ENCODE measurements at places on chromosomes 2 and 18. TPM values are rescaled to one million over a fixed set of nuclear protein-coding genes. Genes with fewer than 3 reads are reported as not detected.

The SPC25 gene
- 4.1 TPM for polyA plus RNA-seq

The CHAC2 gene
- polyA plus RNA-seq: 4.1 TPM

The CNNM4 gene
- 3.2 TPM for polyA plus RNA-seq

The CDCA7 gene
- 20.0 TPM for polyA plus RNA-seq

The NYAP2 gene
- 0.09 TPM for polyA plus RNA-seq

The LINC00305 gene
- not detected for polyA plus RNA-seq

The TXNL1 gene
- polyA plus RNA-seq: 59.5 TPM

The REG3G gene
- not detected for polyA plus RNA-seq

The UGT1A10 gene
- polyA plus RNA-seq: 9.1 TPM

The RAD51AP2 gene
- 0.28 TPM for polyA plus RNA-seq

The HOXD12 gene
- not detected for polyA plus RNA-seq

The C2orf72 gene
- 0.47 TPM for polyA plus RNA-seq

The SCN7A gene
- polyA plus RNA-seq: 1.2 TPM

The ZNF638 gene
- polyA plus RNA-seq: 102 TPM

The ATP6V1B1 gene
- 0.88 TPM for polyA plus RNA-seq

The GRP gene
- not detected for polyA plus RNA-seq

The RTTN gene
- polyA plus RNA-seq: 2.8 TPM

Data from esophagus (tissue), 2 donors.